IPS DF 19.7 (cell line): ENCODE measurements at places on chromosomes 1 and 21.

DNA sequence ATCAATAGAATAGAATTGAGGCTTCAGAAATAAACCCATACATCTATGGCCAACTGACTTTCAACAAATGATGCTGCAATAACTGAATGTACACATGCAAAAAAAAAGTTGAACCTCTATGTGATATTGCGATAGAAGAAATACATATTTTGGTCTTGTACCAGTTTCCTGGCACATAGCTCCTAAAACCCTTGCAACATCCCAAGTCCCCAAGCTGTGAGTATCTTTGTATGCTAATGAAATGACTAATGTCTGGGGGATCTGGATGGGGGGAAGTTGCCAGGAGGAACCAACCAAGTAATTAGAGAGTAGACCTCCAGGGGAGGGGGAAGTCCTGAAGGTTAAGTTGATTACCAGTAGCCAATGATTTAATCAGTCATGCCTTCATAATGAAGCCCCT, 24.4 kb downstream of the BLZF1 start:
- no peak for DNase-seq

DNA sequence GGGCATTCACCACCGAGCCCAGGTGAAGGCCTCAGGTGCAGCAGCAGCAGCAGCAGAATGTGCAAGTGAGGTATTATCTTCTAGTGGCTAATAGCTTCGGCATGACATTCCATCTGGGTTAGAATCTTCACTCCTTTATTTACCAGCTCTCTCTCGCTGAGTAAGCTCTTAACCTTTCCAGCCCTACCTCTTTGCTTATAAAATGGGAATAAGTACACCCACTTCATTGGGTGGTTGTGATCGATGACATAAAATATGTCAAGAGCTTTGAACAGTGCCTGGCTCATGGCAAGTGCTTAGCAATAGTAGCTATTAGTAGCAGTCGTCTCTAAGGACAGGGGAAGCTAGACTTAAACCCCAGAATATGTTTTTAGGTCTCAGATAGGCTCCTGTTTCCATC, 149.5 kb downstream of the NOS1AP start:
- DNase-seq = no peak

DNA sequence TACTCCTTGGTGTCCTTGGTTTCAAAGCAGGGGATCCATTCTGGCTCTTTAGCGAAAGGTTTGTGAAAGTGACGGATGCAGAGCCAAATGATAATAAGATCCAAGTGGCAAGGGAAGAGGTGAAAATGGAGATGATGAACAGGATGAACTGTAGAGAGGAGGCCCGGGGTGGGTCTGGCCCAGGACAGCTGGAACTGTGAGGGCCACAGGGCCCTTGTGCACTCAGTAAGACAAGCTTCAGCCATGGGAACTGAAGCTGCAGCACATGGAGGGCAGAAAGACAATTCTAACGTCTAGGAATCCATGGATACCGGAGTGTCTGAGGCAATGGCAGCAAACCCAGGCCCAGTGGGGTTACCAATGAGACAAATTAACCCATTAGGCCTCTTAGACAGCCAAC, 4.8 kb downstream of the KCNA2 start:
- no peak for DNase-seq

GRCh38 chr1:53620061-53620855, 118.7 kb downstream of the GLIS1 start:
- DNase-seq = no peak

DNA sequence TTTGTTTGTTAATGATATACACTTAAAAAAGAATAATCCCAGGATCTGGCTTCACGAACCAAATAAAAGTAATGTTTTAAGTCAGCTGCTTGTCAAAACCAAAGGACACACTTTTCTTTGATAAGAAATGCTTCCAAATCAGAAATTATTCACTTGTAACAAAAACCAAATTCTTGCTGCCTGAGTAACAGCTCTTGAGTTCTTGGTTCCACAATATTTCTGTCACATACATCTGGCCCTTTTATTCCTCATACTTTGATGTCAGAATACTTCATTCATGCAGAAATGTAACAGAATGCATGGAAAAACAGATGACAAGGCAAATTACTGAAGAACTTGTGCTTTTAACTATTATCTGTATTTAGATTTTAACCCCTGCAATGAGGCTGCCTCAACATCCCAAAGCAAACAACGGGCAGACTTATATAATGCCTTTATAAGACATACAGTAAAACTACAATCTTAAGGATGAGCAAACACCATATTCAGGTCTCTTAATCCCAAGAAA, 1.5 kb downstream of the VAMP4 start:
- DNase-seq = no peak

GRCh38 chr1:59486615-59487014, 189.7 kb downstream of the FGGY start:
- no peak for DNase-seq
